ENCODE measurements at places on chromosomes 16 and 17. TPM values are rescaled to one million over a fixed set of nuclear protein-coding genes. Genes with fewer than 3 reads are reported as not detected.

The CA4 gene
- total RNA-seq: 0.10 TPM

The NCBP3 gene
- total RNA-seq: 8.5 TPM

The ACOX1 gene
- 46.5 TPM for total RNA-seq

The RNF222 gene
- not detected for total RNA-seq

All from HT-29 (cell line).